Kidney tubule cell (primary cell): ENCODE measurements at places on chromosomes 2 and 18.
A peak's percentile ranks its signal among the peaks of the same experiment; 100 is the strongest.

DNA sequence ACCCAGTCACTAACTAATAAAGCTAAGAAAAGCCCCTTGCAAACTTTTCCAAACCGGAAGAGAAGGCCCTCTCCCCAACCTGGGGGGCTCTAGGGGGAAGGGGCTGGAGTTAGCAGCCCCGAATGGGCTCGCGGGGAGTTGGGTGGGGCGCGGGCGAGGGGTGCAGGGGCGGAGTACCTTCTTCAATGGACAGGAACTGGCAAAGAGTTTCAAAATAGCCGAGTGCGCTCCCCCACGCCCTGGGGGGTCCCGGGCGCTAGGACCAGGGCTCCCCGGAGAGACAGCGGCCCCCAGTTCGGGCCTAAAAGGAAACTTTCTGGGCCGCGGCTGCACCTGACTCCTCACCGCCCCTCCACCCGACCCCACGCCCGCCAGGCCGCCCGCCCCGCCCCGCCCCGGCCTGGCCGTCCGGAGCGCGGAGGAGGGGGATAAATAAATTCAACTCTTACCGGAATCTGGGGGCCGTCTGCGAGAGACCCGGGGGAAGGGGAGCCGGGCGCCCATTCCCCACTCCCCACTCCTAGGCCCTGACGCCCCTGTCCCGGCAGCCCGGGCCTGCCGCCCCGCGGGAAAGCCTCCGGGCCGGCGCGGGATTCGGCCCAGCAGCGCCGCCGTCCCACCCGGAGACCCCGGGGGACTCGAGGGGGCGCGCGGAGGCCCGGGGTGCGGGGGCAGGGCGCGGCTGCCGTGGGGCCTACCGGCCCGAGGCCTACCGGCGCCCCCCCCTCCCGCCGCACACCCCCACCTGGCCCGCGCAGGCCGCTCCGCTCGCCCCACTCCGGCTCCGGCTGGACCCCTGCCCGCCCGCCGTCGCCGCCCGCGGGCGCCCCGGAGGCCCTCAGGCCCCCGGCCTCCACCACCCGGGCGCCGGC lies 868 bp downstream of the INO80D start:
- peak; percentile 40 for DNase-seq

GRCh38 chr2:220106065-220106464 lies 478.6 kb downstream of the SLC4A3 start:
- DNase-seq: no peak

DNA sequence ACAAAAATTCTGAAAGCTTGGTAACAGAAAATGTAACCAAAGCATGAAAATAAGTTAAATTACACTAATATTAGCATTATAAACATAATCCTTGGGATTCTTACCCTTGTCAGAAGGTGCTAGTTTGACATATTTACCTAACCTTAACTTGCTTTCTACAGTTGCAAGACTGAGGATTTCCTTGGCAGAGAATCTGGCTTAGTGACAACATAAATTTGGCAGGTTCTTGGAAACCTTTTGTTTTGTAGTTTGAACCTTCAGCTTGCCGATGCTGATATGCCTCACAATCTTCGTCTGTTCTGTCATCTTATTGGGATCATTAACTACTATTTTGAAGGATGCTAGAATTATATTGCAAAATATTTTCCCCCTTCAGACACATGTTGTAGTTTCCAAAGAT lies 3.4 kb downstream of the XIRP2 start:
- DNase-seq: no peak

DNA sequence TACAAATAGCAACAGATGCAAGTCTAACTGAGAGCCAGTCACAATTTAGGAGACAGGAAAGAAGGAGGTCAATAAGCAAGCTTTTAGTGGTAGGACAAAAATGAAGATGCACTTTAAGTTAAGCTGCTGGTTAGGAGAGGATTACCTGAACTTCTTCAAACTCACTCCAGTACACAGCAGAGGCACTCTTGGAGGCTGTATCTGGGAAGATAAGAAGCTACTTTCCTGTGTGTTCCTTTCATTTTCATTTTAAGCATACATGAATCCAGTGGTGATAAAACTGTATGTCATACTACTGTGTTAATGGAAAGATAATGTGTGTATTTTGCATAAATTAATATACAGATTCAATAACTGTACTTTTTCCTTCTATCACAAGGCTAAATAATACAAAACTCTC lies 49.6 kb downstream of the HYCC2 start:
- no peak for DNase-seq

GRCh38 chr2:162261032-162261945 lies 18.0 kb upstream of the FAP start:
- DNase-seq: peak; percentile 53

DNA sequence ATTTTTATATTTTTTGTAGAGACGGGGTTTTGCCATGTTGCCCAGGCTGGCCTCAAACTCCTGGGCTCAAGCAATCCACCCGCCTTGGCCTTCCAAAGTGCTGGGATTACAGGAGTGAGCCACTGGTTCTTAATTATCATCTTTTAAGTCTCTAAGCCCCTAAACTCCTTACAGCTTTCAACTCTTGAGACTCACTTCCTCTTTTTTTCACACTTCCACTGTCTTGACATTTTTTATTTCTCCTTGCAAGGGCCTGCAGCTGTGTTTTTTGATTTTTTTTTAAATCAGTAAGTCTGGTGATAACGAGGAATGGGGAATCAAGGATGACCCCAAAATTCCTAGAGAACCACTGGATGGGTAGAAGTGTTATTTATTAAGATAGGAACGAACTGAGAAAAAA lies 8.6 kb upstream of the ABCB11 start:
- no peak for DNase-seq

DNA sequence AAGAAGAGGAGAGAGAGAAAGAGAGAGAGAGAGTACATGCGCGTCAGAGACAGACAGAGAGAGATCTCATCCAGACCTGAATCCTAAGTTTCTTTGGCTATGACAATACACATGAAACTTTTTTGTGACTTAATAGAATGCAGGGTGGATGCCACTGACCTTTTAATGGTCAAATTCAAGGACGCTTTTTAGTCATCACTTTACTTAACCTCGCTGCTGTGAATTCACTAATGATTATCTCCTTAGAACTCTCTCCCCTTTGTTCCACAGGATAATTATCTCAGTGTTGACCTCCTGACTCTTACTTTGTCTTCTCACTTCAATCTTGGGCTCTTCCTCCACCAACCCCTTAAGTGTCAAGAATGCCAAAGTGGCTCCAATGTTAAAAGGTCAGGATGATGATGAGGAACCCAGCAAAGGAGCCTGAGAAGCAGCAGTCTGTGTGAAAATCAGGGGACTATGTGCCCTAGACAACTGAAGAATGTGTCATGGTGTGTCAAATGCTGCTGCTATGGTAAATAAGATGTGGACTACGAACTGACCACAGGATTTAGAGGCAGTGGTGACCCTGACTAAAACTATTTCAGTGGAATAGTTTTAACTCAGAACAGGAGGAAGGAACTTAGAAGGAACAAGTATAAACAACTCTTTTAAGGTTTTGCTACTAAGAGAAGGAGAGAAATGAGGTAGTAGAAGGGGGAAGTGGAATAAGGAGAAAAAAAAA lies 382.1 kb downstream of the ZEB2 start:
- peak; percentile 65 for DNase-seq

DNA sequence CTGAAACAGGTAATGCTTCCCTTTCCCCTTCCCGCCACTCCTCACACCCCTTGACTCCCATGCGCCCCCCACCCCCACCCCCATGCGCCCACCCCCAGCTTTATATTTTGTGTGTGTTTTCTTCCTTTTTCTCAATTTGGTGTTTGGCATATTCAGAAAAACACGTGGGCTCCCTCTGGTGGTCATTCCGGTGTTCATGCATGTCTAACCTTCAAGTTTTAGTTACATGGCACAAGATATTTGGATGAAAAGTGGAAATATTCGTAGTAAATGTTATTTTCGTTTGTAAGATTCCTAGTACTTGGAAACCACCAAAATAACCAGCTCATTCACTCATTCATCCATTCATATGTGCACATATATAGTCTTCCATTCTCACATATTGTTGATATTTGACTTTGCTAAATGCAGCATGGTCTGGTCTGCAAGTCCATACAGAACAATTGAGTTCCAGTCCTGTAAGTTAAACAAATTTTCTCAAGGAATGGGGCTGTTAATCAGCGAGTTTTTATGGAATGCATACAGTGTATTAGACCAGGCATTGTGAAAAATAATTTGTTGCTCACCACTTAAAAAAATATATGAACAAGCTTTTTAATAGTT lies 143.6 kb upstream of the MAP3K20 start:
- DNase-seq: peak; percentile 59

GRCh38 chr2:111669928-111670695 lies 213.9 kb downstream of the ANAPC1 start:
- DNase-seq: no peak

- DNase-seq: no peak
Measured at GRCh38 chr18:47799376-47799775, 131.1 kb downstream of the SMAD2 start.

GRCh38 chr18:63837590-63837989 lies 49.9 kb upstream of the SERPINB2 start:
- no peak for DNase-seq

GRCh38 chr2:164314148-164314547 lies 307.1 kb downstream of the GRB14 start:
- peak; percentile 51 for DNase-seq

GRCh38 chr18:64419156-64419555 lies 270.3 kb upstream of the LINC00305 start:
- no peak for DNase-seq

- no peak for DNase-seq
Measured at GRCh38 chr2:102081606-102082005, 60.9 kb upstream of the IL1R1 start.

DNA sequence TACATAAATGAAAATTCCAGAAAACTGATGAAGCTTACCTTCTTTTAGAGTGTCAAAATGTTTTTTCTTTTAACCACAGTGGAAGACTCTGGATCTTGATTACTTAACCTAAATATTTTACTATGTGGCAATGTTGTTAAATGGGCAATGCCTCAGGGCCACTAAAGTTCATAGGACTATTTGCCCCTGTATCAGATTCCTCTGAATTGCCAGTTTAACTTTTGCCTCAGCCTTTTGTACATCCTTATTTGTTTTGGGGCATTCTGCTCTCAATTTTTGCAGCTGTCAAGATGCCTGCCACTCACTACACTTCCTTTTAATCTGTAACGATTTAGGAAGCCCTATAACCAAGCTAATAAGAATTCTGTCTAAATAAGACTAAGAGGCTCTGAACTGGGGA lies 31.7 kb upstream of the SERTAD2 start:
- no peak for DNase-seq

DNA sequence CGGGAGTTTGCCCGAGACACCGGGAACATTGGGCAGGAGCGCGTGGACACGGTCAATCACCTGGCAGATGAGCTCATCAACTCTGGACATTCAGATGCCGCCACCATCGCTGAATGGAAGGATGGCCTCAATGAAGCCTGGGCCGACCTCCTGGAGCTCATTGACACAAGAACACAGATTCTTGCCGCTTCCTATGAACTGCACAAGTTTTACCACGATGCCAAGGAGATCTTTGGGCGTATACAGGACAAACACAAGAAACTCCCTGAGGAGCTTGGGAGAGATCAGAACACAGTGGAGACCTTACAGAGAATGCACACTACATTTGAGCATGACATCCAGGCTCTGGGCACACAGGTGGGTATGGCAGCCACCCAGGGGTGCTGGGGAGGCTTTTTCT lies 73.8 kb upstream of the EML6 start:
- DNase-seq: no peak

GRCh38 chr18:80135136-80135535 lies 26.1 kb downstream of the ADNP2 start:
- no peak for DNase-seq

GRCh38 chr2:8203364-8203763 lies 478.5 kb upstream of the ID2 start:
- DNase-seq: no peak

DNA sequence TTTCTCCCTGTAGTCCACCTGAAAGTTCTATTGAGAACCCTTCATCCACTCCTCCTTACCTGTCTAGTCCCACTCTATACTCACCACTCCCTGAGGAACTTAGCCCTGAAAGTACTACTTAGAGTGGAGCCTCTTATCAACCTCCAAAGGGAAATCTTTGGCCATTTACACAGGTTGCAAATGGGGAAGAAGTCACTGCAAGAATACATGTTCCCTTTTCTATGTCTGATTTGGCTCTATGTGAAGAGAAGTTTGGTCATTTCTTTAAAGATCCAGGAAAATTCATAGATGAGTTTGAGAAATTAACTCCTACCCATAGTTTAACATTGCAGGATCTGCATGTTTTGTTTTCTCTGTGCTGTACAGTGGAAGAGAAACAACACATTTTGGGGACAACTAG lies 22.9 kb upstream of the MGAT4A start:
- no peak for DNase-seq

GRCh38 chr2:119826370-119826961 lies 66.7 kb downstream of the PTPN4 start:
- peak; percentile 41 for DNase-seq

DNA sequence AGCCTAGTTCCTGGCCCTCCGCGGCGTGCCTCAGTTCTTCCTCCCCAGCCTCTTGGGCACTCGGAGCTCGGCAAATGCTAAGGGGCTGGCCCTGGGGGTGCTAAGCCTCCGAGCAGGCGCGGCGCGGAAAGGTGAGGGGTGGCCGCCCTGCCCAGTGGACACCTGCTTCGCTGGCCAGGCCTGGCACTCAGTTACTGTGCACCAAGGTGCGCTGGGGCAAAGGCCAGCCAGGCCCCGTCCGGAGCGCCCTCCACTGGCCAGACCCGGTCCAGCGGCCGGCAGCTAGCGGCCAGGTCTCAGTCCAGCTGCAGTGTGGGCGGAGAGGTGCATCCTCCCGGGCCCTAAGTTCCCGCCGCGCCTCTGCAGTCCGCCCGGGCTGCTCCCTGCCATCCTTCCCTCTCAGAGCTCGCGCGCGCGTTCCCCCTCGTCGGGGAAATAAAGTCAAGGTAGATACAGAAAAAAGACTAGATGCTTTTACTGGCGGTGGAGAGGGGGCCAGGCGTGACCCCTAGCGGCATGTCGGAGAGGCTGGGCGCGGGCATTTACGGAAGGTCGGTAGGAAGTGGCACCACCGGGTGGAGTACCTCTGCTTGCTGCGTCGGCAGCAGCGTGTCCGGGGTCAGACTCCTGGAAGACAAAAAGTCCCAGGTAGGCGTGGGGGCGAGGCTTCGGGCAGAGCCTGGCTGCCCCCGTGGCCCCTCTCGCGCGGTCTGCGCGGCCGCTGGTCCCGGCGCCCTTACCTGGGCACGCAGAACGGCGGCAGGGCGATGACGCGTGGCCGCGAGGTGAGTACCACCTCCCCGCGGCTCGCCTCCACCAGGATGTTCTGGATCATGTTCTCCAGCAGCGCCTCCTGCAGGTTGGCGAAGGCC lies 9.4 kb upstream of the CRYBA2 start:
- peak; percentile 58 for DNase-seq

DNA sequence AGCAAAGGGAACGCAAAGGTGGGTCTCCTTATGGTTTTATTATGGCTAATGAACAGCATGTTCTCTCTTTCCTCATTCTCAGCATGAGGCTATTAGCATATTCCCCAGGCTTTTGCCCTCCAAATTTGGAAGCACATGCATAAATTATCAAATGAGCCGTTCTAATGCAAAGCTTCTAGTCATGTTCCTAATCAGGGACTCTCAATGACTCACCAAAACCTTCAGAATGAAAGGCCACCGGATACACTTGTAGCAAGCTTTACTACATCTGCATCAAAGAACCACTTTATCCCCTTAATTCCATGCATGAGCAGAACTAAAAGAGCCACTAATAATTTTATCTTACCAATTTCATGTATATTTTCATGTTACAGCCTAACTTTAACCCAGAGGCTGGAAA lies 310.5 kb downstream of the LRATD1 start:
- no peak for DNase-seq
